ENCODE measurements at places on chromosomes 1 and 21.

- no peak for DNase-seq
Observed at GRCh38 chr1:172977296-172978017, 73.3 kb downstream of the TNFSF18 start.

GRCh38 chr1:208141610-208142192 lies 102.5 kb downstream of the PLXNA2 start:
- DNase-seq = no peak

GRCh38 chr1:156510709-156511108 lies 10.1 kb upstream of the MEF2D start:
- no peak for DNase-seq

DNA sequence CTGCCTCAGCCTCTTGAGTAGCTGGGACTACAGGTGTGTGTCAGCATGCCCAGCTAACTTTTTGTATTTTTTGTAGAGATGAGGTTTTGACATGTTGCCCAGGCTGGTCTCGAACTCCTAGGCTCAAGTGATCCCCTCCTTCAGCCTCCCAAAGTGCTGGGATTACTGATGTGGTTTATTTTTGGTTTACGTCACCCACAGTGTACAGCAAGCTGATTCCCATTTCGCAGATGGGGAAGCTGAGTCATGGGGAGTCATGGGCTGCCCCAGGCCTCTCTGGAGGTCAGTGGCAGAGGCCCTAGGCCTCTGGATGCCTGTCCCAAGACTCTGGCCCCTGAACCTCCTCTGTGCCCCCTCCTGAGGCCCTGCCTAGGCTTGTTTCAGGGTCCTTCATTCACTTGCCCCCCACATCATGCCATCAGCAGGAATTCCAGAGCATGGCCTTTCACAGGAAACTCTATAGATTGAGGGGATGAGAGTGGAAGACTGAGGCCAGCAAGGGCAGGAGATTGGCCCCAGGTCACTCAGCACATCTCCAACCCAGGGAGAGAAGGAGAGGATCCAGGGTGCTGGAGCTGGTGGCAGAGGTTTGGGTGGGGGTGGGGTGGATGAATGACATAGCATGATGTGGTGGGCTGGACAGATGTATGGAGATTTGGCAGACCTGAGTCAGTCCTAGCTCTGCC lies 266.0 kb downstream of the PTPRU start:
- DNase-seq = no peak

DNA sequence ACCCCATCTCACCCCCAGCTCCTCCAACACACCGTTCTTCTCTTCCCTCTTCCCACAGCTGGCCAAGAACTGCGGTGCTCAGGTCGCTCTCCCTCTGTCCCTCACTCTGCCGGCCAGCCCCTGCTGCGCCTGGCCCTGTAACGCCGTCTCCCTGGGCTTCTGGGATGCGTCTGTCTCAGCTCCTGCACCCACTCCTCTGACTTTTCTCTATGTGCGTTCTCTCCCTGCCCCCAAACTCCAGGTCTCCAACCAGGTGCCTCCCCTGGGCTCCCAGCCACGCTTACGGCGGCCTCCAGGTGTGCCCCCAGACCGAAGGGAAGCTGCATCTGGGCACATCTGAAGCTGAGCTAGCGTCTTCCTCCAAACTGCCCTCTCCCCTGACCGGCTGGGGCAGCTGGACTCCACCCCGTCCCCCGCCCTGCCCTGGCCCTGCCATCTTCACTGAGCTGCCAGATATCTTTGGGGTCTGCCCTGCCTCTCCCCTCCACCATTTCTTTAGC lies 2.6 kb downstream of the KRTAP10-12 start:
- DNase-seq = no peak

All from AML-193 (cell line).